ENCODE measurements at places on chromosomes 12 and 14.

DNA sequence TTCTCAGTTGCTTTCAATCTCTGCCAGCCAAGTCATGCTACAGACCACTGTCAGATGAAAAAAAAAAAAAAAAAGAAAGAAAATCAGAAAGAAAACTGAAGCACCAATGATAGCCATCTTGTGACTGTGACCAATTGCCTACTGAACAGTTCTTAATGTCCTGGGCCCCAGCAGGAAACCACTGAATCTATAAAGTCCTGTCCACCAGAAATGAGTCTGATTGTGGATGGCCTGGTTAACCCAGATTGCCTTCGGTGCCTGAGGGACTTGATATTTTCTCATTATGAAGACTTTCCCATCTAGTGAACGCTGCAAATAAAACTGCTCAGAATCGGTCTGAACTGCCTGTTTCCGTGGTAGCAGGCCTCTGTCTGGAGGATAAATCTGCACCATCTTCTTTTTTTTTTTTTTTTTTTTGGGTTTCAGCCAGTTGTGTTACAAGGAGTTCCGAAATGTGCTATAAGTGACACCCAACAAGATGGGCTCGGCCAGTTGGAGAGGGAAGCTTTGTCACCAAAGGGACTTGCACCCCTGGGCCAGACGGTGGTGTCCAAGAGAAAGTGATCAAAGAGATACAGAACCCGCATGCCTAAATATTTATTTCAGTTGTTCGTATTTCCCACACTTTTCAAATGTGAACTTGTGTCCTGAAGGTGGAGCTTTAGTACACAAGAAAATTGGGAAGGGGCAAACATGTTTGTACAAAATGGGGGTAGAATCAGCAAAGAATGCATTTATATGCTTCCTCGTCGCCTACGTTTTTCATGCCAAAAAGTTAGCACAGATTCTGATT, 3.0 kb upstream of the PLXNC1 start:
- DNase-seq, result no peak

GRCh38 chr12:75820848-75821578, 210.6 kb downstream of the PHLDA1 start:
- no peak for DNase-seq

DNA sequence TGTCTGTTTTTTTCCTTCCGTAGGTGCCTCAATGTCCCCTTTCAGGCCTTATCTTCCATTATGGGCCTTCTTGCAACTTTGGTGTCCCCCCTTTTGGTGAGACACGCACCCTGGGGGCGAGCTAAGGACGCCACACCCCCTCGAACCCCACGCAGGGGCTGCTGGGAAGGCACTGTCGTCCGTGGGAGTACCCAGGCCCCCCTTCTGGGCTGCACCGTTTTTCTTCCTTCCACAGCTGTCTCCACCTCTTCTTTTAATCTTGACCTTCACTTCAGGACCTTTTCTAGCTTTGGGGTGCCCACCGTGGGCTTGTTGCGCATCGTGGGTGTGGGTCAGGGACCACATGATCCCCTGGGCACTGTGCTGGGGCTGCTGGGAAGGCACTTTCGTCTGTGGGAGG, 271.8 kb downstream of the ALG10 start:
- DNase-seq, result no peak

- DNase-seq, result no peak
Measured at GRCh38 chr14:65604936-65605335, 192.4 kb downstream of the FUT8 start.

- no peak for DNase-seq
Measured at GRCh38 chr12:16189849-16190248, 87.6 kb downstream of the SLC15A5 start.

All from CD4-positive, CD25-positive, alpha-beta regulatory T cell (primary cell).